ENCODE measurements at places on chromosomes 3 and 15.

- DNase-seq: no peak
These were observed 694.5 kb upstream of the BCHE start for GRCh38 chr3:166531730-166532129.

- DNase-seq: no peak
These were observed 233.2 kb downstream of the RYR3 start for GRCh38 chr15:33543957-33544356.

GRCh38 chr3:105729667-105730066 is 139.1 kb downstream of the CBLB start:
- DNase-seq: no peak

GRCh38 chr3:42605546-42606173 is 5.2 kb downstream of the NKTR start:
- no peak for DNase-seq

DNA sequence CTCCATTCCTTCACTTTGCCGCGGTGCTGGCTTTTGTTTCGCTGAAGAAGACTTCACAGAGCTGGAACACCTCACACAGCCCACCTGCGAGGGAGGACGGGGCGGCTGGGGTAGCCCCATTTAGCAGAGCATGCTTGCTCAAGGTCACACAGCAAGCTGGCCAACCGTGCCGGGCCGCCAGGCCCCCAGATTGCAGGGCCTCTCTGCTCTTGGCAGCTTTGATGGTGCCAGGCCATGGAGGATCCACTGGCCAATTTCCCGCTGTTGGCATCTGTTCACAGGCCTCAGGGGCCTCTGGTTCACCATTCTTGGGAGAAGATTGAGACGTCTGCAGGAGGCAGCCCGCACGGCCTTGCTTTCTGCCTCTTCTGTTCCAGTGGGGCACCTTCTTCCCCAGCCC is 77.9 kb upstream of the LINGO1 start:
- DNase-seq: no peak

- DNase-seq: no peak
These were observed 581 bp downstream of the IP6K1 start for GRCh38 chr3:49785565-49786356.

GRCh38 chr3:13204177-13204581 is 130.9 kb upstream of the IQSEC1 start:
- no peak for DNase-seq

DNA sequence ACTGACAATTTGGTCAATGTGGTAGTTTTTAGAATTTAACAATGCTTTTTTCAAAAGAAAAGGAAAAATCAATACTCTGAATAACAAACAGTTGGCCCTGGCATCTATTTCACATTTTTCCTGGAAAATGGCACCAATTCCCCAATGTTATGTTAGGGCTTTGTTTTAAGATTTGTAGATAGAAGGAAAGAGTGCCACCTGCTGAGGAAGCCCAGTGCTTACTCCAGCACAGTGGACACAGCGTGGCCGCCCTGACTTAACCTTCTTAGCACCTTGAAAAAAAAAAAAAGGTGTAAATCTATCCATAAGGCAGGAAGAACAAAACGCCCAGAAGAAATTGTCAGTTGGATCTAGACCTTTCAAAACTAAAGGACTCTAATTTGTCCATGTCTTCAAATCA is 110.7 kb upstream of the CNTN4 start:
- DNase-seq: peak; percentile 18

DNA sequence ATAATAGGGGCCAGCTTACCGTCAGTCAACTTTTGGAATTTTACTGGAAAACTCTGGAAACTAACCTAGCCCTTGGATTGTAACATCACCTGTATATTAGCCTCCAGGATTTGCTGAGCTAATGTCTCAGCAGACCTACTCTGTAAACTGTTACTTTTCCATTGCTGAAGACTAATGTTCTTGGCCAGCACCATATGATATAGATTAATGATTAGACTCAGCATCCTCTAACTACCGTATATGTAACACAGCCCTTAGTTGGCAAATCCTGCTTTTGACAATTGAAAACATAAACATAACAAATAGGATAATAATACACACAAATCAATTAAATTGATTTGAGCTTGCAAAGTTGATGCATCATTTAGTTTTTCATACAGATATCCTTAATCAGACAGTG is 26.6 kb upstream of the GBE1 start:
- no peak for DNase-seq

DNA sequence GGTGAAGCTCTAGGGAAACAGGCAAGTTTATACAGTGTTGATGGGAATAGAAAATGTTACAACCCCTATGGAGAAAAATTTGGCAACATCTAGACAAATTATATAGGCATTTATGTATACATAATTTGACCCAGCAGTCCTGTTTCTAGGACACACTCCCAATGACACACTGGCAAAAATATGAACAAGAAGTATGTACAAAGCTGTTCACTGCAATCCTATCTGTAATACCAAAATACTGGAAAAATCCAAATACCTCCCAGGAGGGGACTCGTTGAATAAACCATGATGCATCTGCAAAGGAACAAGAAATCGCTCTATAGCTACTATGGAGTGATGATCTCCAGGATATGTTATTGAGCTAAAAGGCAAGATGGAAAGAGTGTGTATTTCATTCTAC is 8.5 kb downstream of the BFSP2 start:
- DNase-seq: no peak
